ENCODE measurements at places on chromosomes 11 and 22.

GRCh38 chr11:133996671-133997070 is 39.9 kb upstream of the IGSF9B start:
- DNase-seq: no peak

- no peak for DNase-seq
Observed at GRCh38 chr11:123330071-123330470, 100.0 kb upstream of the GRAMD1B start.

DNA sequence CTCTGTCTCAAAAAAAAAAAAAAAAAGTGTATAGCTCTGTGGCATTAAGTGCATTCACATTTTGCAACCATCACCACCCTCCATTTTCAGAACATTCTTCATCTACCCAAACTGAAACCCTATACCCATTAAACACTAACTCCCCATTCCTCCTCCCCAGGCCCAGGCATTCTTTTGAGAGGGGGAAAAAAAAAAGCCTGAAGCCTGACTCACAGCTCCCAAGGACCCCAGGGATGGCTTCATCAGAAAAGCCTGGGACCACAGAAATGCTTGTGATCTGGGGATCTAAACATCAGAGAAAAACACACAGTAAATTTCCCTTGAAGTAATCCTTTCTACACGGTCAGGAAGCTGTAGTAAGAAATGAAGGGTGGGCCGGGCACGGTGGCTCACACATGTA is 10.7 kb upstream of the GTSE1 start:
- no peak for DNase-seq

DNA sequence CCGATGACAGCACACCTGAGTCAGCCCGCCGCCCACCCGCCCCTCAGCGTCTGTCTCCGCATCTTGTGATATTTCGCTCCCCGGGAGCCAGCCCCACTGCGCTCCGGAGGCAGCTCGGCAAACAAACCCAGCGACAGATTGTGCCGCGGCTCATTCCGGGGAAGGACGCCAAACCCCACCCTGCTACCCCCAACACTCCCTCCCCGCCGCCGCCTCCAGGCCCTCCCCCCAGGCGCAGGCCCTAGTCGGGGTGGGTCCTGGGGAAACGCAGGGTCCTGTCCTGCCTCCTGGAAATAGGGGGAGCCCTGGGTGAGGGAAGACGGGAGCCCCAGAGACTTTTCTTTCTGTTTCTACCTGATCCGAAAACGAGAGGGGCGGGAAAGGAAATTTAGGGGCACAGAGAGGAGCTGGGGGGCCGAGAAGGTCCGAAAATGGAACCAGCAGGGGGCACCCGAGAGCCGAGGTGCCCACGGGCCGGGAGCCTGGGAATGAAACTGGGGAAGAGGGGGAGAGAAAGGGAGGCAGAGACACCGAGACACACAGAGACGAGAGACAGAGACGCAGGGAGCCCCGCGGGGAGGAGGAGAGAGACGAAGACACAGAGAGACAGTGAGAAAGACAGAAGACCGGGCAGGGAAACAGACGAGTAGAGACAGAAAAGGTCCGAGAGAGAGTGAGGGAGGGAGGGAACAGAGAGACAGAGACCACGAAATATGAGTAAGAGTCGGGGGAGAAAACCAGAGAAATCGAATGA is 1.7 kb upstream of the RTN4RL2 start:
- peak; percentile 43 for DNase-seq

DNA sequence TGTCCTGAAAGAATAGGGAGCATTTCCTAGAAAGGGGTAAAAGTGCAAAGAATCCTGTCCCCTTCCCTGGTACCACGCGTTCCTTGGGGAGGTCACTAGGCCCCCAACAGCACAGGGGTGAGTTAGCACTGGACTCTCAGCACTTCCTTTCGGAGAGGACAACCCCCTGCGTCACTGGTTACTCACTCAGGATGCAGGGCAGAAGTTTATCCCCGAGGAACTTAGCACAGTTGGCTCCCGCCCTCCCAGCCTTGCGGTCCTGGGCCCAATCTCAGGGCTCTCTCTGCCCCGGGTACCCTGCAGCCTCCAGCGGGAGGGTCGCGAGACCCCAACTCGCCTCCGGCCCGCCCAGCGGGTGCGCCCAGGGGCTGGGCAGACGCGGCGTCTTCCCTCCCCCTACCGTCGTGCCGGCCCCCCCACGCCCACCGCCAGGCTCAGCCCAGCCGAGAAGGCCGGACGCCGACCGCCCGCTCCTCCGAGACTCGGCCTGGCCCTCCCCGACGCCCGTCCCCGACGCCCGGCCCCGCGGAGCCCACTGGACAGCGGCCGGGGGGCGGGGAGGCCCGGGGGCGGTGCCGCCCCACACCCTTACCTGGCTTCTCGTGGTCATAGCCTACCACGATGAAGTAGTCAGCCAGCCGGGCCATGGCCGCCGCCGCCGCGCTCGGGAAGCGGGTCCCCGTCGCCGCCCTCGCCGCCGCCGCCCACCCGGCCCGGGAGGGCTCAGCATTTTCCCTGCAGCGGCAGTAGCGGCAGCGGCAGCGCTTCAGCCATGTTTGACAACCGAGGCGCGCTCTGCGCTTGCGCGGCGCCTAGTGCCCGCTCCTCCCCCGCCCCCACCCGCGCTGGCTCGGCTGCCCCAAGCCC is at the start of gene SBF2:
TSS of gene SBF2 (minus strand) at position 797 of the 867 bp plus-strand sequence. CDS start at position 647, 150 bp downstream.
- peak; percentile 77 for DNase-seq
